ENCODE measurements at places on chromosomes 5 and 9.

DNA sequence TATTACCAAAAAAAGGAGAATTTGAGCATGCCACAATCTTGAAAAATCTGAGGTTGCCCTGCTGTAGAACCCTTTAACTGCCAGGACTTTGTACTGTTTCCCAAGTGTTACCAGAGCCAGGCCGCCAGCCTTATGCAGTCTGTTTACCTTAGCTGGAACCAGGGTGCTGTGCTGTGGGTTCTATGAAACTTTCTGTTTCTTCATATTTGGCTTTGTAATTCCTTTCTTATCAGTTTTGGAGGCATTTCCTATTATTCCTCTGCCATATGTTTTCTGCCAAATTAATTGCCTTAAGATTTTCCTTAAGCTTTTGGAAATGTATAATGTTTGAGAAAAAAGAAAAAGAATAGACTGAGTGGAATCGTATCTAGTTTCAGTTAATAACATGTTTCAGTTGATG, 2.1 kb downstream of the S1PR3 start:
- DNase-seq = no peak

- no peak for DNase-seq
These were observed 121.7 kb downstream of the ACTBL2 start for GRCh38 chr5:57360871-57361270.

DNA sequence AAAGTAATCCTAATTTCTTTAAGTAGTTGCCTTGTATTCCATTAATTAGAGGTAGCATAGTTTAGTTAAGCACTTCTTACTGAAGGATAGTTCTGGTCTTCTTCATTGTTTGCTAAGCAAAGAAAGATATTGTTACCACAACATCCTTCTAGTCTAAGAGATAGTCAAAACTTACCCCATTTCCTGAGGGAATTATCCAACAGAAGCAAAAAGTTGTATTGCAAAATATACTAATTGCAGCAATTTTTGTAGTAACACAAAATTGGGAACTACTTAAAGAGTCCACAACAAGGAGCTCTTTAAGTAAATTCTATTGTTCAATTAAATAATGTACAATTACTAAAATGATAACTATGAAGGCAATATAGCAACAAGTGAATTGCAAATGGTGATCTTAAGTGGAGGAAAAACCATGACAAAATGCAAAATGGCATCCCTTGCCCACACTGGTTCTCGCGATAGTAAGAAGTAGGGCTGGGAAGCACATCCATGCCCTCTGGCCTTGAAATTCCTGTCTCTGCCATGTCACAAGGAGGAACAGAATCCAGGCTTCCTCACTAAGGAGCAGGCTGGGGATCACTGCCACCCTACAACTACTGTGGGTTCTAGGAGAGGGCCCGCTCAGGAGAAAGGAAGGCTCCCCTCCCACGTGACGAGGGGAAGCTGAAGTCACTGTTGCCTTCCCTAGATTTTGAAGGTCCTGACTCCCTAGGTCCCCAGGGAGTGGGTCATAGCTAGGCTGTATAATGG, 23.3 kb upstream of the MEGF9 start:
- DNase-seq = no peak

GRCh38 chr5:36722900-36723299, 116.5 kb downstream of the SLC1A3 start:
- no peak for DNase-seq

DNA sequence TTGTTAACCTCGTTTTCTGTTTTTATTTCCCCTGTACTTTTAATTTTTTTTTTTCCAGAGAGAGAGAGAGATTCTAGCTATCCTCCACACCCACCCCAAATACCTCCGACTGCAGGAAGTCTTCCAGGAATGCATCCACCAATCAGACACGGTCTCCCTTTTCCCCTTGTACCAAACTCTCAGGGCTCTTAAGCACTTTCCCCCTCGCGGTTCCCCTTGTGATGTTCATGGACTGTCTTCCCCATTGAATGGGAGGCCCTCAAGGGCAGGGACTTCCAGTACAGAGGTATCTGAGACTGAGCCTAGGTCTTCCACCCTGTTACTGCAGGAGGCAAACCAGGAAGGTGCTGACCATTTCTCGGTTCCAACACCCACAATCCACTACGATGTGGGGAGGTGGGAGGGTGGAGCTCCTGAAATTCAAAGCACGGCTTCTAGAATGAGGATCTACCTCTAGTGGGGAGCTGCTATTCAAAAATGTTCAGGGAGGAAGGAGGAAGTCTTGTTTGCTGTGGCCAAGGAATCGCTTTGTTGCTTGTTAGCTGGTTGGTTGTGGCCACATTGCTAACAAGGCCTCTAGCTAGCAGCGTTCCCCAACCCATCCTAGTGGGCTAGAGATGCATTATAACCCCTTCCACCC, 37.5 kb upstream of the PTGS1 start:
- no peak for DNase-seq
